ENCODE measurements at places on chromosomes 11 and 22.

DNA sequence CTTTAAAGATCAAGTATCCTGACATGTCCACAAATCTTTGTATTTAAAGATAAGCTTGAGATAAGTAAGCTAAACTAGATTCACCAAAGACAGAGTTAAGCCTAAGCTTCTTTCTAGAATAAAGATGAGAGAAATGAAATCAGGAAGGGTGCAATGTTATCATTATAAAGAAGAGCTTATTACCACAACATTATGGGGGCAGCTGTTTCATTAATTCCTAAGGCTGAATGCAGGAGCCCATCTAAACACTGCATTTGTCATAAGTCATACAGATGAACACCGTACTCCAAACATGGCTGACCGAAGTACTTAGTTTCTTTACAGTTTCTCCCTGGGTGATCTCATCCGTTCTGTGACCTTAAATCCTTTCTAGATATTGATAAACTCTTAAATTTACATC, 16.3 kb downstream of the FDX1 start:
- no peak for DNase-seq

DNA sequence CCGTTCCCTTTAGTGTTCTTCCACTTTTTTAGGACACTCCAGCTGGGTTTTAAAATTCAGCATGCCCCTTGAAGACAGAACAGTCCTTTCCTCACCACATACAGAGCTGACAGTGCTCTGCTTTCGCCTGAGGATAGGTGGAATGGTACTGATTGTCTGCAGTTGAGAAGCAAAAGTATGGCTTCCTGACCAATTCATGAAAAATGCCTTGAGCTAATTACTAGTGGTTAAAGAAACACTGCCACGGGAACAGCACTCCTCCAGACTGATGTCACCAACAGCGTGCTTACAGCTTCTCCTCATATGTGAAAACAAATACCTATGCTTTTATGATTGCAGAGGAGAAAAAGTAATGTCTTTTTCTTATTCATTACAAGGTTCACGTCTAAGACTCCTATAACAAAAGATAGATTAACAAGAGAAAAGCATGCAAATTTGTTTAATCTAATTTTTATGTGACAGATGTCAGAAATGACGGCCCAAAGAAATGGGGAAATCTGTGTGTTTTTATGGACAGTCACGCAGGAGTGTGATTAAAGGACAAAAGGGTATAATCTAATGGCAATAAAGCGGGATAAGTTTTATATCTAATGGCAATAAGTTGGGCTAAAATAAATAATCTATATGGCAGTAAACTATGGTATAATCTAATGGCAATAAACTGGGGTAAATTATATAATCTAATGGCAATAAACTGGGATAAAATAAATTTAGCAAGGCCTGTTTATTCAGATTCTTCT, 123.4 kb upstream of the ARHGAP42 start:
- DNase-seq, result no peak

DNA sequence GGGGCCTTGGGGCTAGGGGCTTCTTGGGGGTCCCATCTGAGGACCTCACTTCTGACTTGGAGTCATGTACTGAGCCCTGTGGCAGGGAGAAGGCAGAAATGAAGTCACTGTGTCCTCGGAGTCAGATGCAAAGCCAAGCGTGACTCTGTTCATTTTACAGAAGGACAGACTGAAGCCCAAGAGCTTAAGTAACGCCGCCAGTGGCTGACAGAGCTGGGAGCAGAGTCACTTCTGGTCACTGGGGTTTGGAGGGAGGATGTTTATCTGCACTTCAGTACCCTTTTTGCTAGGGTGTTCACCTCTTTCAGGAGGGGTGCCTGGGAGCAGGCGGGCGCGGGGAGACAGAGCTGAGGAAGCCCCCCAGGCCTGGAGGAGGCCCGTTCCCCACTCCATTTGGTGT, 10.7 kb downstream of the CD6 start:
- DNase-seq, result no peak

DNA sequence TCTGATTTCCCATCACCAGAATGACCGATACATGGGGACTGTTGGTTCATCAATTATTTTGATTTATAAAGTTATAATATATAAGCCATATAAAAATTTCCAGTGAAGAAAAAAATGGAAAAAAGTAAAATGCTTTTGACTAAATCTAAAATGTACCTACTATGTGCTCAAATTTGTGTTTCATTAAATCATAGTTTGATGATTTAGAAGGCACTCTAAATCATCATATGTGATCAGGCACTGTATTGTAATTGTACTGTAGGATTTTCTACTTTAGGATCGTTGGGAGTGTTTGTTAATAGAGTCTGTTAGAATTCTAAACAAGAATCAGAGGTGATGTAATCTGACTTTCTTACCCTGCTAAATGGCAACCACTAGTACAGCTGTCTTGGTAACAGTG, 2.4 kb downstream of the LIN7C start:
- no peak for DNase-seq

- no peak for DNase-seq
Observed at GRCh38 chr11:110089617-110090282, 3.4 kb upstream of the ZC3H12C start.

- no peak for DNase-seq
Observed at GRCh38 chr11:9266132-9266736, 1.1 kb upstream of the DENND5A start.

DNA sequence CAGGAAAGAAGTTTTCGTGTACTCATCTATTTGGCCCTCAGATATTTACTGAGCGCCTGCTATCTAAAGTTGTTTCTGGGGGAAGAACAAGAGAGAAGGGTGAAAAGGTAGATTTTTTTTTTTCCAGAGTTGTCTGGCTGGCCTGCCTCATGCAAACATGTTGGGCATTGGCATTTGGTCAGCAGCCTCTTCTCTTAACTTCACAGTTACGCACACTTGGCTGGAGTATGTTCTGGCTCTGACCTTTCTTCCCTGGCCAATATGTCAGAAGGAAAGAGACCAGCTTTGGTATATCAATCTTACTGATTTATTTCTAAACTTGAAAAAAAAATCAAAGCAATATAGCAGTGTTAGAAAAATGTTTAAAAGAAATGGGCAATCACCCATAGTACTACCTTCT, 54.2 kb upstream of the GRAMD1B start:
- DNase-seq, result no peak

GRCh38 chr22:20644071-20644642, 129.8 kb upstream of the SERPIND1 start:
- DNase-seq, result no peak

GRCh38 chr22:42925598-42925997, 68.5 kb upstream of the ARFGAP3 start:
- no peak for DNase-seq

DNA sequence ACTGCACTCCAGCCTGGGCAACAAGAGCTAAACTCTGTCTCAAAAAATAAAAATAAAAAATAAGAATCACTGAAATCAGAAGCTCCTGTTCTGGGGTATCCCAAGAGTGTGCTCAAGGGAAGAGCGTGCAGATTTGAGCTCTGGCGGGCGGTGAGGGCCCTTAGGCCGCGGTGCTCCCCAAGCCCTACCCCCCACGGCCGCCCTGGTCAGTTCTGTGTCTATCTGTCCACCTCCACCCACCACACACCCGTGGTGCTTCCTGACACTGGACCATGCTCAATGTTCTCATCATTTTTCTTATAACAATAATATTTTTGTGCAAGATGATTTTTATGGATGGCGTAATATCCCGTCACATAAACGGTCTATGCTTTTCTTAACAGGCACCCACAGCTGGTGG, 71.1 kb downstream of the RTL6 start:
- no peak for DNase-seq

- no peak for DNase-seq
Observed at GRCh38 chr22:42648368-42649245, 585 bp downstream of the CYB5R3 start.

DNA sequence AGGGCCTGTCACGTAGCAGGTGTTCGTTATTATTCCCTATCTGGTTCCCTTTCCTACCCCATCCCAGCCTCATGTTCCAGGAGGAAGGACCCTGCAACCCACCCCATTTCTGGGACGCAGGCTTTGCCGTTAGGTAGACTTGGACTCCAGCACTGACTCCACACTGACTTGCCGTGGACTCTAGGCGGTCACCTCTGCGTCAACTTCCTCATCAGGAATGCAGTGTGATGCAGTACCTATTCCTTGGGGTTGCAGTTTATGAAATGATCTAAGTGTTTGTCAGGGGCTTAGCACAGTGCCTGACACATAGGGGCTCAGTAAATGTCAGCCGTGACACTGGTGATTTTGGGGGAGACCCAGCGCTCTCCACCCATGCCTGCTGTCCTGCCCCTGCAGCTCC, 16.8 kb downstream of the DGKZ start:
- no peak for DNase-seq

DNA sequence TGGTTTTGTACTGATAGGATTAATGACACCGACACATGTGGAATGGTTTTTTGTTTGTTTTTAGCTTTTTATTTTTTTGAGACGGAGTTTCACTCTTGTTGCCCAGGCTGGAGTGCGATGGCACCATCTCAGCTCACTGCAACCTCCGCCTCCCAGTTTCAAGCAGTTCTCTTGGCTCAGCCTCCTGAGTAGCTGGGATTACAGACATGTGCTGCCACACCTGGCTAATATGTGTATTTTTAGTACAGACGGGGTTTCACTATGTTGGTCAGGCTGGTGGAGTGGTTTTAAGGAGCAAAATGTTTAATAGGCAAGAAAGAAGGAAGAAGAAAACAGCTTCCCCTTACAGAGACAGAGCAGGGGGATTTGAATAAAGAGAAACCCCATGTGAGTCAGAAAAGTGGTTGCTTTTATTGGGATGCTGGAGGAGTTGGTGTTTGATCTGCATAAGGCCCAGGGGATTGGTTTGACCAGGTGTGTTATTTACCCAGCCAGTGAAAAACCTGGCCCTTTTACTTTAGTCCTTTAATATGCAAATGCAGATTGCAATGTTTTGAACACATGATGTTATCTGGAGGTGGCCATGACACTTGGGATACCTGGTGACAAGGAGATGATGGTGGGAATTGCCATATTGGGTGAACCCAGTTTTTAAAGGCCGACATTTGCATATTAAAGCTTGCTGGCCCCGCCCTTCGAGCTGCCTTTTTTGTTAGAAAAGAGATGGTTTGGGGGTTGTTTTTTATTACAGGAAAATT, 24.3 kb downstream of the SUSD2 start:
- no peak for DNase-seq

DNA sequence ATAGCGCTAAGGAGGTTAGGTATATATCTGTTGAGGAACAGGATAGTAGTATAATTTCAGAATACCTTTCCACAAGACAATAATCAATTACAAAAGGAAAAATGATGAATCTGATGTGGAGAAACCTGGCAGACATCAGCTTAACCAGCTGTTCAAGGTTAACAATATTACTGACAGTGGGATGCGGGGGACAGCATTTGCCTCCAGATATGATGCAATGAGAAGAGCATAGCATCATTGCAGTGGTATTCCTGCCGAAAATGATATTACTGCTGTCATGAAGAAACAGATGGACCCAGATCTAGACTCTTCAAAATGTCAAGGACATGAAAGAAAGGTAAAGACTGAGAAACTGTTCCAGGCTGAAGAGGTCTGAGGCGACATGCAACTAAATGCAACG, 49.7 kb downstream of the RBFOX2 start:
- no peak for DNase-seq

DNA sequence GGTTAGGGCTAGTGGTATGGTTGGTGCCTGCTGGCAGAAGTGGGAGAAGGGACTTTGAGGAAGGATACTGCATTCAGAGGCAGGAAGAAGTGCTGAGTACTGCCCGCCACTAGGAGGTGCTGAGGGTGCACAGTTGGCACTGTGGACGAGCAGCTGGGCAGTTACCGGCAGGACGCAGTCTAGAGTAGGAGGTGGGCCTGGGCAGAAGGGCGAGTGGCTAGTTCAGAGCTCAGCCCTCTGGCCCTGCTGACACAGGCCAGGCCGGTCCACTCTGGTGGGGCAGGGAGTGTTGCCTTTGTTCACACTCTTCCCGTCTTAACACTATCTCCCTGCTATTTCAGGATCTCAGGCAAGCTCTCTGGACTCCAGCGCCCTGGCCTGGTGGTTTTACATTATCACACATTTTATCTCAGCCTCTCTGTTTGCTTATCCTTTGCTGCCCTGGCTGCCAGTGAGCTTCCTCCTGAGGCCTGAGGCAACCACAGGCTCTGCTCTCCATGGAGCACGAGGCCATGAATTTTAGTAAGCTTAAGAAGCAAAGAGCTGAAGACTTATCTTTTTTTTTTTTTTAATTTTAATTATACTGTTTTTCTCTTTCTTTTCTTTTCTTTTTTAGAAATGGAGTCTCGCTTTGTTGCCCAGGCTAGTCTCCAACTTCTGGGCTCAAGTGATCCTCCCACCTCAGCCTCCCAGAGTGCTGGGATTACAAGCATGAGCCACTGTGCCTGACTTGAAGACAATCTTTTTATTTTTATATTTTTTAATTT, 26.9 kb downstream of the SNAP29 start:
- no peak for DNase-seq

DNA sequence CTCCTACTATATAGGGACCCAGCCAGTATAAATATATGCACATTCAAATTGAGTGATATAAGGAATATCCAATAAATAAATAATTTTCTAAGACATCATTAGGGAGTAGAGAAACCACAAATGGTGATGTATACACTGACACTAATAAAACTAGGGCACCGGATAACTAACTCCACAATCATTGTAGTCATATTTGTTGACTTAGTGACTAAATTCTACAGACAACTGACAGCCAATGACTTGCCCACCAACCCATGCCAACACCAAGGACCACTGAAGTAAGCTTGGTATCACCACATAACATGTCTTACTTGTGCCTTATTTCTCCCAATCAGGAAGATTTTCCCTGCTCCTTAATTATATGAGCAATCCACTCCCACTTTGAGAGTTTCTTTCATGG, 139.6 kb upstream of the TRPC6 start:
- no peak for DNase-seq

DNA sequence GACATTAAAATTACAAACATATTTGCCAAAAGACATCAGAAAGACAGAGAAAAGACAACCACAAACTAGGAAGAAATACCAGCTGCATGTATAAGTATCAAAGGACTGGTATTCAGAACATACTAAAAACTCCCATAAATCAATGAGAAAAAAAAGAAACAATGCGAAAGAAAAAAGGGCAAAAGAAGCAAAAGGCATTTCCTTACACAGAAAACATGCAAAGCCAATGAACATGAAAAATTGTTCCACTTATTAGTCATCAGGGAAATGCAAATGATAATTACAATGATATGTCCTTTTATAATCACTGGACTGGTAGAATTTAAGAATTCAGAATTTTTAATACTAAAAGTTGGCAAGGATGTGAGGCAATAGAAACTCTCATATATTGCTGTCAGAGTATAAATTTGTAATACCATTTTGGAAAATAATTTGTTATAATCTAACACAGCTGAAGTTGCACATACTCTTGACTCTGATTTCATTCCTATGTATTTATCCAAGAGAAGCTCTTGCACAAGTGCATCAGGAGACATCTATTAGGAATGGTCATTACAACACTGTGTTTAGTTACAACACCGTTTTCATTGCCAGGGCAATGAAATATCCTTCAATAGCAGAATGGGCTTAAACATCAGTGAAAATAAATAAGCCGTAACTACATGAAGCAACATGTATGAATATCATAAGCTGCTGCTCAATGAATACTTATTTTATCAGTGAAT, 279.7 kb downstream of the SWAP70 start:
- no peak for DNase-seq

GRCh38 chr11:94809251-94809650, 41.1 kb downstream of the AMOTL1 start:
- no peak for DNase-seq
